Omental fat pad (tissue), 4 donors: ENCODE measurements at places on chromosomes 11 and 22.

DNA sequence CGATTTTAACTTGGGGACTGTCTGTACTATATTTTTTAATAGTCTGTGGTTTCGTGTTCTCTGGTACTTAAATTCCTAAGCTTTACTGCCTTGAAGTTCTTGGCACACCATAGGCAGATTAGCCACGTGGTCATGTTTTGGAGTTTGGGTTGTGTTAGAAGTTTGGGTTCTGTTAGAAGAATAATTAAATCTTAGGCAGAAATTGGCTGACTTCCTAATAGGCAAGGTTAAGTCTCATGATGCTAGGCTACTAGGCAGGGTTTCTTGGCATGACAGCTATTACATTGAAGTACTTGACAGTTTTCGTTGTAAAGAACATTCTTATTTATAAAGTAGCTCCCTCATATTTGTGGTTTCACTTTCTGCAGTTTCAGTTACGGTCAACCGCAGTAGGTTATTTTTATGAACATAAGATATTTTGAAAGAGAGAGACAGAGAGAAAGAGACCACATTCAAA lies 30.0 kb upstream of the MMP7 start:
- no peak for DNase-seq

- DNase-seq = no peak
These were observed 55.3 kb downstream of the TRMU start for GRCh38 chr22:46390652-46391301.

DNA sequence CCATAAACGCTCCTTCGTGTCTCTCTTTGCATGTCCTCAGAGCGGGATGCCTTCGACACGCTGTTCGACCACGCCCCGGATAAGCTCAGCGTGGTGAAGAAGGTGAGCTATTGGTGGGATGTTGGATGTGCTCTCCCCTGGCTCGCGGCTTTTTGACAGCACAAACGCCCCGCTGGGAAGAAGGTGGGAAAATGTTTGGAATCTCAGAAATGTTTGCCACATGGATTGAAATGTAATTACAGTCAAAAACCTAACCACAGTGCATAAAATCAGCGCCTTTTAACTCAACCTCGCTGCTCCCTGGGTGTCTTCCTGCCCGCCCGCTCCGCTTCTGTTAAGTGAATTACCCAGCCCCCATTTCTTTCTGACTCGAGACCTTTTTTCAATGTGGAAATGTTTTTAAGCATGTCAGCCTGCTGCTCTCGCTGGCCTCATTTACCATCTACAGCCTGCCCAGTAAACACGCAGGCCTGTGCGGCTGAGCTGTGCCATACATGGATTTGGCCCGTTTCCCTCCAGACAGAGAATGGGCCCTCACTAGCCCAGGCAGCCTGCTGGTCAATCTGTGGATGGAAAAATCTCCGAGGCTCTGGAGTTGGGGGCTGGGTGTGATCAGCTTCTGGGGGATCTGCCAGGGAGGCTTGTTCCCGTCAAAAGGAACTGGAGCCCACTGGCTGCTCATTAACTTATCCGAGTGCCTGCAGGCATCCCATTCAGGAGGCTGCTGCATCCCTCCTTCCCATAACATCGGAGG lies 32.7 kb upstream of the PARVG start:
- no peak for DNase-seq

GRCh38 chr11:10072142-10072541 lies 221.9 kb downstream of the SBF2 start:
- no peak for DNase-seq

DNA sequence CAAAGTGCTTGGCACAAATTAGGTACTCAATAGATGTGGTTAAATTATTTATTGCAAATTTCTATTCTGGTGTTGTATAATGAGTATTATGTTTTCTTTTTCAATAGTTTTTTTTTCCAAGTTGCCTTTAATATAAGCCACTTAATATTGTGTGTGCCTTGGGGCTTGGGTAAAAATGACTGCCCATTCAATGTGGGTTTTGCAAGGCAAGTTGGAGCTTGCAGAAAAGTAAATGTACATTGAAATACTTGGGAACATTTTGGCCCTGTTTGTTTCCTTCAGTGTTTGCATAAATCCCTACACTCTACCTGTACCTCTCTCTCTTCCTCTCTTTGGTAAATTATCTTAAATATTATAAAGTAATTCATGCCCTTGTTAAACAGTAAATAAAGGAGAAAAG lies 2.1 kb upstream of the CCDC81 start:
- no peak for DNase-seq

- no peak for DNase-seq
These were observed at the start of gene ISX for GRCh38 chr22:35065796-35066218. Gene ISX, plus strand, starts transcription at chr22:35066158. Its CDS starts 930 bp downstream, at chr22:35067088.

DNA sequence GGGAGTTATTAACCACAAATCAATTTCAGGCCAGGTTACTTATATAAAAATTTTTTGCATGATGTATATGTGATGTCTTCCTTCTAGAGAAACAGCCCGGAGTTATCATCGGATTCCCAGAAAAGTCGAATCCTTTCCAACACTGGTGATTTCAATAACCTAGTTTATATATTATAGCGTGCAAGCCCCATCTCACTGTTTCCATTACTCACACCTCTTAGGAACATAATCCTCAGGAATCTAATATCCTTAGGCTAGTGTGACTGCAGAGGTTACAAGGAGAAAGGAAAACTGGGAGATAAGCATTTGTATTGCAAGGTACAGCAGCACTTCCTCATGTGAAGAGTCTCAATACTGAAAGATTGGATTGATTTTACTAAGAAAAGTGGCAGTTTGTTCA lies 20.3 kb downstream of the ARHGAP20 start:
- DNase-seq = no peak

- DNase-seq = no peak
These were observed 44.6 kb downstream of the SGSM3 start for GRCh38 chr22:40414838-40415505.

- DNase-seq = no peak
These were observed 131.9 kb downstream of the WNT11 start for GRCh38 chr11:76074148-76075095.
